Adrenal gland (tissue), 19 donors: ENCODE measurements at places on chromosomes 13 and 19. TPM values are rescaled to one million over a fixed set of nuclear protein-coding genes. Genes with fewer than 3 reads are reported as not detected.

DNA sequence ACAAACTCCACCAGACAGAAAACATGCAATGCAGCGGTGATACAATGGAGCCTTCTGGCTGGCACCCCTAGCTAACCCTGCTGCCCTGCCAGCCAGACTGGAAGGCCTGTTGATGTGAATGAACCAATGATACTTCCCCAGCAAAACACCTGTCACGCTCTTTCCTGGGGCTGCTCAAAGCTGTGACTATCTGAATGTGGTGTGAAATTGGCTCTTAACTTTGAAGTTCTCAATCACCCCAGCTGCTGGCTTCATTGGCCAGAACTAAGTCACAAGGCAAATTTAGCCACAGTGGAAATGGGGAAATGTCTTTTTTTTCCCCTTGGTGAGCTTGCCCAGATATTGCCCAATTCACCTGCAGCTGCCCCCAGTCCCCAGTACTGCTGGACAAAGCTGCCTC is 147.3 kb downstream of the SLC7A1 start:
- DNase-seq, result no peak

DNA sequence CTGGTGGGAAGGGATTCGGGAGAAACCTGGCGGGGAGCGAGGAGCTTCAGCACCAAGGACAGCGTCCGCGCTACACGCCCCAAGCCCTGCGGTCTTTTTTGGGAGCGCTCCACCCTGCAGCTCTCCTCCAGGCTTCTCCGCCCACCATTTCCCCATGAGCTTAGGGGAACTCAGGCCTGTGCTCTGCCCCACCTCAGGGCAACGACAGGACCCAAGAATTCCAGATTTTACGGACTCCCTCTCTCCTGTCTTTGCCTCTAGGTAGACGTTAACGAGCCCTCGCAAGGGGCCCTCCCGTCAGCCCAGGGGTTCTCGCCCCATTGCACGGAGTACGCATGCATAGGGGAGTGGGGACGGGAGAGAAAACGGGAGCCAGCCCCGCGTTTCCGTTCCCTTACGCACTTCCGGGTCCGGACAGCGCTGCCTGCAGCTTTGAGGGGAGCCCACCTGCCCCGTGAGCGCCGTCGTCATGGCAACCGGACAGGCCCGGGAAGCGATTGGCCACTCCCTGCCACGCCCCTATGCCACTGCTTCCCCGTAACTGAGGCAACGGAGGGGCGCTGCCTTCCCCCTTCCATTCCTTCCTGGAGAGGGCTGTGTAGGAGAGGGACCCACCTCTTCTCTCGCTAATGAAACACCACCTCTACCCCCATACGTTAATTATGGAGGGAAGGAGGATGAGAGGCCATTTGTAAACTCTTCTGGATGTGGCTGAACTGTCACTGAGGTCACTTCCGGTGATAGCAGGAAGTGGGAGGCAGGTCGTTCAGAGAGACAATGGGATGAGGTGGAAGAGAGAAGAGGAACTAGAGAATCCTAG is 20.8 kb downstream of the NOVA2 start:
- DNase-seq, result peak; percentile 52

DNA sequence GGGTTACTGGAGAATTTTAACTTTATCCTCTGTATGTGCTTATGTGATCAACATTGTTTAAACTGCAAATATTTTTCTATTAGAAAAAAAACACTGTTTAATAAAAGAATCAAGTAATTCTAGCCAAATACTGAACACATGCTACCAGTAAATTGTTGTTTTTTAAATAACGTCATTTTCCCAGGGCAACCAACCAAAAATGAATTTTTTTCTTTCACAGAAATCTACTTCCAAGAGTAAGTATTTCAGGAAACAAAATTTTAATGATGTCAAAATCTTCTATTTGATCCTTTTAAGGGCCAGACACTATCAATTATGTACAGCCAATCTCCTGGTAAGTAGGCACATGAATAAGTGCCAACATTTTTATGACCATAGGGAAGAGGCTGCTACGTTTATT is 57.1 kb downstream of the TUBGCP3 start:
- no peak for DNase-seq

GRCh38 chr19:39112338-39112890 is 13.2 kb upstream of the PAK4 start:
- DNase-seq, result peak; percentile 88

DNA sequence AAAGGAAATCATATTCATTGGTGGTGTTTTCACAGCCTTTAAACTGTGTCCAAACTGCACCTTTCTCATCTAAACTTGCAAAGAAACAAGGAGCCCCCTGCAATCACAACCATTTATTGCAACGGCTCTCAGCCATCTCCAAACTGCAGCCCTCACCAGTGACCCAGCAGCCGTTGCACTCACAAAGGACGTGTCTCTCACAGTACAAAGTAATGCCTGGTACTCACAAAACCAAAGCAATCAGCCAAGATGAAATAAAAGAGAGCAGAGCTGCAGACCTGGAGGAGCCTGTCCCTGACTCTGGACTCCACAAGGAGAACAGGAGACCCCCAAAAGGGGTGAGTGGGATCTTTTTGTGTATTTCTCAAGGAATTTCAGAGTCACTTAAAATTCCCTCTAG is 20.2 kb upstream of the CEACAM21 start:
- DNase-seq, result no peak

GRCh38 chr13:99501848-99502301 is 603 bp downstream of the TM9SF2 start:
- DNase-seq, result peak; percentile 47

DNA sequence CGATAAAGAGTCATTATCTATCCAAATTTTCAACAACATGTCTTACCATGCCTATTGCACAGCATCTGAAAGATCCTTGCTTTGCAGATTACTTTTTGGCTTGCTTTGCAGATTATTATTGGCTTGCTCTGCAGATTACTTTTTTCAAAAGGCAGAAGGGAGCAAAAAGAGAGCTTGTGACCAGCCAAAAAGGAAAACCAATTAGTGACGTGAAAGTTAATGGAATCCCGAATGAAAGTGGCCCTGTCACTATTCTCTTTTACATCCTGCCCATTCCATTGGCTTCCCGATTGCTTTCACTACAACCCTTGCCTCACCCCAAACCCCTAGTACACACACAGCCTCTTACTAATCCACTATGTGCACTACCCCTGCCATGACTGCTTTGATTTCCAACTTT is 81.3 kb downstream of the LHFPL6 start:
- DNase-seq, result no peak

GRCh38 chr13:33015241-33015668 is 968 bp upstream of the KL start:
- no peak for DNase-seq

GRCh38 chr19:51407511-51408131 is 9.8 kb downstream of the SIGLEC10 start:
- DNase-seq, result peak; percentile 31

DNA sequence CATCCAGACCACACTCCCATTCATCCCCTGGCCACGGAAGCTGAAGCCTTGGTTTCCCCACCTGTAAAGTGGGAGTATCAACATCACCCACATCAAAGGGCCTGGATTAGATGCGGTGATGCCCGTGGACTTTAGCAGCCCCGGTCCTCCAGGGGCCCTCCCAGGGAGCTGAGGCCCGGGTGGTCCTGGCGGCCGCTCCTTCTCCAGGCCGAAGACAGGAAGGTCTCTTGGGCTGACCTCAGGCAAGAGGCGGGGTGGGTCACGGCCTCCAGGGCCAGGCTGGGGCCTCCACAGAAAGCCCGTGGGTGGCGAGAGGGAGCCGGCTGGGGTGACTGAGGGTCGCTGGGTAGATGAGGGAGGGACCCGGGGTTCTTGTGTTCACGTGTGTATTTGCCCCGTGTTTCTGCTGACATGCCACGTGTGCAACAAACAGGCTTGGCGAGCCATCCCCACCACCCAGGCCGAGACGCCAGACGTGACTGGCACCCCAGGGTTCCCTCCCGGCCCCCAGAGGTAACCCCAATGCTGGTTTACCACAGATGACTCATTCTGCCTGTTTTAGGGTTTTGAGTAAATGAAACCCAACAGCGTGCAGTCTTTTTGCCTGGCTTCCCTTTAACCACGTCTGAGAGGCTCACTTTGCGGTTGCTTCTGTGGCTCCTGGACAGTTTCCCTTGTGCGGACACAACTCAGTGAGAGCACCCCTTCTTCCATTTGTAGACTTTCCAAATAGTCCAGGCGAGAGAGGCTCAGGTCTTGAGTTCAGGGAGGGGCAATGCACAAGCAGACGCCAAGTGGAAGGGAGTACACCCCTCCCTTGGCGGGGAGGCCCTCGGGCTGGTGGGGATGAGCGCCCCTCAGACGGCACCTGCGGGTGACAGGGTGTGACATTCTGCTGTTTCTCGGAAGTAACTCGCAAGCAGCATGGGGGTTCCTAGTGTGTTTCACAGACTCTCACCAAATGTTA is 42.9 kb downstream of the C13orf46 start:
- DNase-seq, result no peak

DNA sequence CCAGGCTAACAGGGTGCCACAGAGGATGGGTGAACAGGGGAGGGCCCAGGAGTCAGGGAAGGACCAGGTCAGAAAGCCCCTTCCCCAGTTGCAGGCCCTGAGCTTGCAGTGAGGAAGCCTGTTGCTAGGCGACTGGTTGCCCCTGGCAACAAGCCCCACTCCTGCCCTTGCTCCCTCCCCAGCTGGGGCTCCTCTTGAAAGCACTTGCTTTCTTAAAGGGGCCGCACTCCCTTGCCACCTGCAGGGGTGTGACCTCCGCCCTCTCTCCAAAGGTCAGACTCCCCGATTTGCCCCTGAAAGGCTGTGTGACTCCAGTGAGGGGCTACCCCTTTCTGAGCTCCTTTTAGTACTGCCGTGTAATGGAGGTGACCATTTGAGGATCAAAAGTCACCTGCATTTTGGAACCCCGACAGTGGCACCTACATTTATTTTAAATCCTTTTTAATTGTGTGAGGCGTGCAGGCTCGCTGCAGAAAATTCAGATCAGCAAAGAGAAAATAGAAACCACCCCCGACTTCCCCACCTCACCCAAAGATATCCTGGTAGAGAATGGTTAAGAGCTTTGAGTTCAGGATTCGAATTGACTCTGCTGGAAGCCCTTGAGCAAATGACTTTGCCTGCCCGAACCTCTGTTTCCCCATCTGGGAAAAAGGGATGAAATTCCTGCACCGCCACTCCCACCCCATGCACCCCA is 4.8 kb downstream of the FCHO1 start:
- peak; percentile 82 for DNase-seq

GRCh38 chr19:7863157-7863970 is 10.8 kb downstream of the PRR36 start:
- DNase-seq, result peak; percentile 68

DNA sequence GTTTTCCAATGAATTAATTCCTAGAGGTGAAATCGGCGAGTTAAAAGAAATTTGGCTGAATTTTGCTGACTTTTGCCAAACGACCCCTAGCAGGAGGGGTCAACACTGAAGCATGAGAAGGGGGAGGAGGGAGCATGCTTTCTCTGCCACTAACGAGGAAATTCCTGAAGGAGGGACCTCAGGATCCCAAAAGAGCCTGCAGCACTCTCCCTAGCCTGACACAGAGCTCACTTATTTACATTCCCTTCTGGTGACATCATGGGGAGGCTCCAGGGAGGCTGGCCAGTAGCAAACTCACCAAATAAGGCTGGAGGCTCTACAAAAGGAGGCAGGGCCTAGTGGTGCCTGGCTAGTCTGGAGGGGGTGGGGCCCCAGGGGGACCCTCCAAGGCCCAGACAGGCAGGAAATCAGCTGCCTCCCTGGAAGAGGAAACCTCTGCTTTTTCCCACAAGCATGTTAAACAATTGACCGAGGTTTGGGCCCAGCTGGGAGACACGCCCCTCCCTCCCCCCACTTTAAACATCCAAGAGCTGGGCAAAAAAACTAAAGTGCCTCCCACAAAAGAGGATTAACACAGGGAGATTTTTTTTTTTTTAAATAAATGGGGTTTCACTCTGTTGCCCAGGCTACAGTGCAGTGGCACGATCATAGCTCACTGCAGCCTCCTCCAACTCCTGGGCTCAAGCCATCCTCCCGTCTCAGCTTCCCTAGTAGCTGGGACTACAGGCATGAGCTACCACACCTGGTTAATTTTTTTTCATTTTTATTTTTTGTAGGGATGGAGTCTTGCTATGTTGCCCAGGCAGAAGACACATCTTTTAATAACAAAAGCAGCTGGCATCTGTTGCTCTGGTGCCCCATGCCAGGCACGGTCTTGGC is 2.1 kb downstream of the DAPK3 start:
- DNase-seq, result peak; percentile 78

- DNase-seq, result no peak
These were observed 141.6 kb upstream of the ARGLU1 start for GRCh38 chr13:106709522-106709921.

- DNase-seq, result no peak
These were observed 7.7 kb downstream of the CDX2 start for GRCh38 chr13:27961227-27962085.

DNA sequence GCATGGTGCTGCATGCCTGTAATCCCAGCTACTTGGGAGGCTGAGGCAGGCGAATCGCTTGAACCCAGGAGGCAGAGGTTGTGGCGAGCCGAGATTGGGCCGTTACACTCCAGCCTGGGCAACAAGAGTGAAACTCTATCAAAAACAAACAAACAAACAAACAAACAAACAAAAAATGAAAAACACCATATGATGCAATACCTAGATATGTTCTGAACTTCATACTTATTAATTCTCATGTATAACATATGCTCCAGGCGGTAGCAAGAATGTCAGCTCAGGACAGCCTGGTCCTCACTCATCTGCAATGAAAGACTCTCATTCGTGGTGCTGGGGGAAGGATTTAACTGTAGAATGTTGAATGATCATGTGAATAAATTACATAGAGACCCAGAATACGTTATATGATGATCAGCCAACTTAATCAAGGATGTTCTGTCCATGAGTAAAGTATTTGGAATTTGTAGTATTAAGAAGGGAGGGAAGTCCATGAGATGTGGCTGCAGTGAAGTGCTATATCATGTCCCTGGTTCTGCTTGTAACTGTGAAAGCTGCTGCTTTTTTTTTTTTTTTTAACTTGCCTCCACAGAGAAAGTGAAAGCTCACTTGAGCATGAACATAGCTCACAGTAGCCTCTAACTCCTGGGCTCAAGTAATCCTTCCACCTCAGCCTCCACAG is 206.8 kb downstream of the UQCRFS1 start:
- DNase-seq, result no peak

GRCh38 chr13:20141238-20142022 is 19.4 kb downstream of the GJA3 start:
- no peak for DNase-seq

DNA sequence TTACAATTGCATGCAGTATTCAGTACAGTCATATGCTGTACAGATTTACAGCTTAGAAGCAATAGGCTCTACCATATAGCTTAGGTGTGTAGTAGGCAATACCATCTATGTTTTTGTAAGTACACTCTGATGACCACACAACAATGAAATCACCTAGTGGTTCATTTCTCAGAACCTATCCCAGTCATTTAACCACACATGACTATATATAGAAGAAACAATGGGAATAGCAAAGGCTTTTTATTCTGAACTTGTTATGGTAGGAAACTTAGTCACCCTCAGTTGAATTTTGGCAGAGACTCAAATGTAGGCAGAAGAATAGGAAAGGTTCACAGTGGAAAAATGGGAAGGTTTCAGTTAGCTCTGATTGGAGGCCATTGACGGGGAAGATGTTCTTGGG is 1075.1 kb upstream of the MIR17HG start:
- no peak for DNase-seq

- DNase-seq, result no peak
These were observed 156.2 kb downstream of the SIPA1L3 start for GRCh38 chr19:38062959-38063761.

CYP4F2 gene
- not detected for total RNA-seq

ATXN8OS gene
- total RNA-seq, result not detected

ZNF253 gene
- 19.2 TPM for total RNA-seq

ATP8A2 gene
- 4.3 TPM for total RNA-seq

GPR183 gene
- total RNA-seq, result 13.5 TPM

SLC25A41 gene
- total RNA-seq, result not detected

MRPS31 gene
- 21.2 TPM for total RNA-seq

ZNF554 gene
- total RNA-seq, result 1.6 TPM

SHD gene
- total RNA-seq, result 1.8 TPM
